Skeletal muscle cell (primary cell): ENCODE measurements at places on chromosomes 4 and X.

DNA sequence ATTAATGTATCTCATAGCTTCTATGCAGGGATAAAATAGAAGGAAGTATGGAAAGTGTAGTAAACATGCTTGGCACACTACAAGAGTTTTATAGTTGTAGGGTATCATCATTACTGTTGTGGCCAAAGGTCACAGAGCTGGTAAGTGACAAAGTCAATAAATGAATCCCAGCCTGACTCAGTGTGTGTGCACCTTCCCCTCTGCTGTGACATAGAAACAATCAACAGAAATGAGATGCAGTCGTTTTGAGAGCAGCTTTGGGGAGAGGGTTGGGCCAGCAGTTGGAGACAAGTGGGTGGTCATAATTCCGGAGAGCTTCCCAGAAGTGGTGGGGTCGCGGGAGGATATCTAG lies 82.4 kb upstream of the RBPJ start:
- DNase-seq, result no peak

DNA sequence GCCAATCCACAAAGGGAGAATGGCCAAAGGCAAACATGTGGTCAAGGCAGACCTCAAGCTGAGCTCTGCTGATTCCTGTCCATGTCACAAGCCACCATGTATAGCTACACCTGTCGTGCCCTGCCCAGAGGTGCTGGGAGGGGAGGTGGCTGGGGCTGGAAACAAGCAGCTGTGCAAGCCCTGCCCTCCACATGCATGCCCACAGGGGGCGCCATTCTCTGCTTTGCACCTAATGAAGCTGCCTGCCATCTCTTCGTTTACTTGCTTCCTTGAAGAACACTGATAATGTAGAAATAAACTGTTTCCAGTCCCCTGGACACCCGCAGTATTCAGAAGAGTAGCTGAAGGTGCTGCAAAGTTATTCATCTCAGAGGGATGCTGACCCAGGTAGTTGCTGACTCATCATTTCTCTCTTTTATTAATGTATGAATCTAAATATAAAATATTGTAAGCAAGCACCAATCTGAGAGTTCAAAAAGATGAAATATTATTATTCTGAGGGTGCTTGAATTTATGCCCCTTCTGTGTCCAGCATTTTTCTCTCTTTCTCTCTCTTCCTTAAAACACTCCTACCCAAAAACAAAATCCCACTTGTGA lies 278.6 kb downstream of the ADGRA3 start:
- DNase-seq, result no peak

DNA sequence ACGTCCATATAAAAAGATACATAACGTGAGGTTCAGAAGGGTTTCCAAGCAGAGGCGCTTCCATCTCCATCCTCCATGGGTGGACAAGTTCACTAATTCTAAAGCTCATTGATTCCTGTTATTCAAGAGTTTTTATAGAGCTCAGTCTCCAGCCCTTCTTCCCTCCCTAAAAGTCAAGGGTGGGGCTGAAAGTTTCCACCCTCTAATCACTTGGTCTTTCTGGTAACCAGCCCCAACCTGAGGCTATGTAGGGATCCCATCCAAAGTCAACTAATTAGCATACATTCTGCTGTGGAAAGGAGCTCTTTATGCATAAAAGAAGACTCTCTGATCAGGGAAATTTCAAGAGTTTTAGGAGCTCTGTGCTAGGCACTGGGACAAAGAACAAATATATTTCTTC lies 46.9 kb upstream of the VEGFC start:
- DNase-seq, result no peak

GRCh38 chrX:48897157-48897624 lies 377 bp downstream of the TIMM17B start:
- no peak for DNase-seq
